Kasumi-1 (cell line): ENCODE measurements at places on chromosomes 11 and 22.

DNA sequence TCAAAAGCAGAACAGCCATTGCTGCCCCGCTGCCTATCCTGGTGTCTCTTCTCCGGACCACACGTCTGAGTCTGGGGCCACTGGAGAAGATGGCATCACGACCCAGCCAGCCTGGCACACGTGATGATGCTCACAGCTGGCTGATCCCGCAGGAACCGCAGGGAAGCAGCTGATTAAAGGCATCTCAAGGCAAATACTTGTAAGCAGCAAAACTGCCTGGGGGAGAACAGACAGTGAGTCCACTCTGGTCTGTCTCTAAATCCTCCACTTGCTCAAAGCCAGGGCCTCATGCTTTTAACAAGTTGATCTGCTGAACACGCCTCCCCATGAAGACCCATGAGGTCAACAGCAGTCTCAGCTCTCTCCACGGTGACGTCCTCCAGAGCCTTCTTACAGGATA lies 108.6 kb downstream of the BRD1 start:
- no peak for DNase-seq

- no peak for DNase-seq
These were observed 104.6 kb upstream of the HSD17B12 start for GRCh38 chr11:43575913-43576310.

- DNase-seq, result peak; percentile 36
These were observed 30.5 kb downstream of the ARAP1 start for GRCh38 chr11:72721689-72722049.

GRCh38 chr22:49487950-49488349 lies 339.7 kb downstream of the BRD1 start:
- no peak for DNase-seq

- no peak for DNase-seq
These were observed 12.1 kb downstream of the ELF5 start for GRCh38 chr11:34501500-34501899.

- no peak for DNase-seq
These were observed 366.2 kb upstream of the CCDC179 start for GRCh38 chr11:23226331-23227077.
